ENCODE measurements at places on chromosomes 6 and 20. TPM values are rescaled to one million over a fixed set of nuclear protein-coding genes. Genes with fewer than 3 reads are reported as not detected.

GRCh38 chr20:1041845-1042390 lies 39.8 kb upstream of the RSPO4 start:
- H3K27me3 ChIP-seq = peaks cover 5% of the 10 kb centered on the region
- no peak overlapping the region for H3K27ac ChIP-seq
- H3K36me3 ChIP-seq = no peaks in the 10 kb centered on the region
- no peak overlapping the region for H3K4me3 ChIP-seq
- no peaks in the 10 kb centered on the region for H3K4me1 ChIP-seq

Gene CGA
- total RNA-seq = not detected

Gene TOMM6
- 161 TPM for total RNA-seq

GRCh38 chr6:125944434-125944816 lies 12.1 kb upstream of the HINT3 start:
- peaks cover 16% of the 10 kb centered on the region for H3K27me3 ChIP-seq
- DNase-seq = no peak
- no peak overlapping the region for H3K27ac ChIP-seq
- H3K4me3 ChIP-seq = no peak overlapping the region
- H3K4me1 ChIP-seq = peaks cover 22% of the 10 kb centered on the region

GRCh38 chr6:37522836-37523235 lies 23.1 kb upstream of the CCDC167 start:
- H3K27me3 ChIP-seq = peaks cover 7% of the 10 kb centered on the region
- peaks cover 31% of the 10 kb centered on the region for H3K4me1 ChIP-seq
- H3K27ac ChIP-seq = no peak overlapping the region

GRCh38 chr6:47355496-47355895 lies 45.8 kb upstream of the TNFRSF21 start:
- DNase-seq = no peak
- H3K36me3 ChIP-seq = no peaks in the 10 kb centered on the region
- H3K4me3 ChIP-seq = no peak overlapping the region
- no peak overlapping the region for H3K27ac ChIP-seq
- H3K27me3 ChIP-seq = peaks cover 12% of the 10 kb centered on the region
- H3K4me1 ChIP-seq = peaks cover 1% of the 10 kb centered on the region

GRCh38 chr6:166174031-166174430 lies 6.4 kb upstream of the TBXT start:
- H3K27me3 ChIP-seq = peaks cover 23% of the 10 kb centered on the region
- H3K36me3 ChIP-seq = no peaks in the 10 kb centered on the region
- no peak for DNase-seq
- H3K4me1 ChIP-seq = no peaks in the 10 kb centered on the region
- no peak overlapping the region for H3K4me3 ChIP-seq

Gene ZBTB9
- total RNA-seq = 7.4 TPM

- no peaks in the 10 kb centered on the region for H3K4me1 ChIP-seq
- H3K4me3 ChIP-seq = no peak overlapping the region
- H3K27ac ChIP-seq = no peak overlapping the region
- DNase-seq = no peak
- H3K27me3 ChIP-seq = no peaks in the 10 kb centered on the region
- no peaks in the 10 kb centered on the region for H3K36me3 ChIP-seq
These were observed 96.6 kb downstream of the HAO1 start for GRCh38 chr20:7843613-7844012.

Gene ROS1
- not detected for total RNA-seq

Gene WFDC11
- not detected for total RNA-seq

Gene CST2
- total RNA-seq = not detected

Gene GPR6
- not detected for total RNA-seq

GRCh38 chr6:39425346-39426072 lies 103.0 kb upstream of the KCNK16 start:
- H3K4me3 ChIP-seq = no peak overlapping the region
- peaks cover 5% of the 10 kb centered on the region for H3K27me3 ChIP-seq
- no peaks in the 10 kb centered on the region for H3K36me3 ChIP-seq

DNA sequence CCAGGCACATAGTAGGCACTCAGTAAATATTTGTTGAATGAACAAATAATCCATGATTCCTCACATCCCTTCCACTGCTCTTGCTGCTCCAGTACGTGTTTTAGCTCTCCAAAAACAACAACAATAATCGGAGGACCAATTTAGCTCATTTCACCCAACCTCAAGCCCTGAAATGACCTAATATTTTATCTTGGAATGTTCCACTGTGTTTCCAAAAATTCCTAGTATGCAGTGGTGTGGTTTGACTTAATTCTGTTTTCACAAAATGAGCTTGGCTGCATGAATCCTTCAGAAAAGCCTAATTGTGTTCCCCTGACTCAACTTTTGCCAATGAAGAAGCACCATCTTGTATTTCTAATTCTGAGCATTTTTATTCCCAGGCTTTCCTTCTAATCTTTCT lies 168.0 kb upstream of the PHACTR1 start:
- H3K36me3 ChIP-seq = no peaks in the 10 kb centered on the region
- H3K4me3 ChIP-seq = no peak overlapping the region
- H3K27me3 ChIP-seq = no peaks in the 10 kb centered on the region

Gene RSPO3
- not detected for total RNA-seq

Gene EPB41L1
- 0.28 TPM for total RNA-seq

Gene ADTRP
- total RNA-seq = 0.47 TPM

- H3K27me3 ChIP-seq = peaks cover 5% of the 10 kb centered on the region
- H3K4me1 ChIP-seq = no peaks in the 10 kb centered on the region
- no peak overlapping the region for H3K27ac ChIP-seq
- DNase-seq = no peak
- H3K4me3 ChIP-seq = no peak overlapping the region
These were observed 81.0 kb downstream of the MYB start for GRCh38 chr6:135261872-135262725.

Gene FUT9
- total RNA-seq = not detected

GRCh38 chr6:24193364-24193763 lies 67.3 kb downstream of the NRSN1 start:
- peaks cover 18% of the 10 kb centered on the region for H3K27me3 ChIP-seq
- H3K4me1 ChIP-seq = no peaks in the 10 kb centered on the region
- no peak overlapping the region for H3K27ac ChIP-seq
- DNase-seq = no peak
- no peaks in the 10 kb centered on the region for H3K36me3 ChIP-seq

DNA sequence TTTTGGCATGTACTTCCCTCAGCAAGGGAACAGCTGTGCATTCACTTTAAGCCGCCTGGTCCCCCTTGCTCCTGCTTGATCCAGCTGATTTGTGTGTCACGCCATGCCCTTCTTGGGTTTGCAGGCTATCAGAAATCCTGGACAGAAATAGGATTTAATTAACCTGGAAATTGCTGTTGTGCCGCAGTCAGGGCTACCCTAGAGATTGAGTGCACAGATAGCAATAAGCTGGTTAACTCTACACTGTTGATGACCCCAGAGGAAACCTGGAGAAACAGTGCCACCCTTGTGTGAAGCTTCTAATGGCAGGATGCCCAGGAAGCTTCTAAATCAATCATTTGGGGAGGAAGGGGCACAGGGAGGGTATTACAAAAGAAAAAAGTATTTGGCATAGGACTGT lies 199.0 kb downstream of the JARID2 start:
- no peak overlapping the region for H3K4me3 ChIP-seq
- no peaks in the 10 kb centered on the region for H3K27me3 ChIP-seq
- no peaks in the 10 kb centered on the region for H3K36me3 ChIP-seq

DNA sequence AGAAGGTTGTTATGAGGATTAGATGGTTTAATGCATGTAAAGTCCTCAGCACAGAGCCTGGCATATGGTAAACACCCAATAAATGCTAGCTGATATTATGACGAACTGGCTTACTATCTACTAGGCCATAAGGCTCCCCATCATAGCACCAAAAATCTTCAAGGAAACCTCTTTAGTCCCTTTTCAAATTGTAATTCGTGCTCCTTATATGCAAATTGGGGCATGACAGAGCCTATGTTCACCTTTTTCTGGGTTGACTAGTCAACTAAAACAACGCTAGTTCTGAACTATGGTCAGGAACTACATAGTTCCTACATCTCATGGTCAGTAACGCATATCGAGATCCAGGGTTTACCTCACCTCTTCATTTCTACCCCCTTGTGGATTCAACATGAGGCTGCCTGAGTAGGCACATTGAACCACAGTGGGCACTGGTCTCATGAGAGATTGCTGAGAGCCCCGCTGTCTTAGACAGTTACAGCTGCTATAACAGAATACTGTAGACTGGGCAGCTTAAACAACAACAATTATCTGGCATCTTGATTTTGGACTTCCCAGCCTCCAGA lies 97.2 kb upstream of the TNFAIP3 start:
- H3K4me3 ChIP-seq = no peak overlapping the region
- DNase-seq = no peak
- peaks cover 6% of the 10 kb centered on the region for H3K36me3 ChIP-seq
- no peak overlapping the region for H3K27ac ChIP-seq
- H3K4me1 ChIP-seq = peaks cover 15% of the 10 kb centered on the region

GRCh38 chr6:149209871-149210775 lies 107.4 kb upstream of the TAB2 start:
- H3K4me1 ChIP-seq = peaks cover 4% of the 10 kb centered on the region
- no peaks in the 10 kb centered on the region for H3K27me3 ChIP-seq
- no peak overlapping the region for H3K27ac ChIP-seq
- peaks cover 34% of the 10 kb centered on the region for H3K36me3 ChIP-seq
